ENCODE measurements at places on chromosomes 2 and 18.
A peak's percentile ranks its signal among the peaks of the same experiment; 100 is the strongest.

DNA sequence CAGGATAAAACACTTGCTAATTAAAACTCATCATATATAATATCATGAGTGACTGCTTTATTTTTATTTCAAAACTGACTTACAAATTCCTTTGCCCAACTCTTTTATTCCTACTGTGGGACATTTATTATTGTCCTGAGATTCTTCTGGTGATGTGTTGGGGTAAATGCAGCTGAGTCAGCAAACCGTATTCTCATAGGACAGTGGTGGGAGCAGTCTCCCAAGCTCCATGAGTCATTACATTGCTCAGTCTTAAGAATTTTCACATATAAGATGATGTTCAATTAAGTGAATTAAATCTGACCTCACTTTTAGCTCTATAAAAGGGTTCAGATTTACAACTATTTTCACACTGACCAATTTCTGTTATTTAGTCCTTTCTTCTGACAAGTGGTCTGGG is 1530.7 kb downstream of the LRP1B start:
- DNase-seq: no peak

DNA sequence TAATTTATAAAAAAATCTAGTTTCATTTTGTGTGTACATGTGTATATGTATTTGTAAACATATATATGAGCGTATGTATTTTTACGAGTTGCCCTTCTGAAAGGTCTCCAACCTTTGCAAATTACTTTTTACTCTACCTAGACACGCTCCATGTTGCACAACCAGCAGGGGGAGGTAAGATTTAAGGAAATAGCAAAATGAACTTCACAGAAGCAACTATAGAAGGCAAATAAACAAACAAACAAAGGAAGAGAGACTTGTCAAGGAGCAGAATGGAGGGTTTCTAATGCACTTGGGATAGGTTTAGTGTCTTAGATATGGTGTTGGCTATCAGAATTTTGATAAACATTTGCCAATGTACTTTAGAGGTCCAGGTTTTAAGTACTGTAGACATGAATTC is 820.5 kb upstream of the POU3F3 start:
- no peak for DNase-seq

GRCh38 chr18:62763101-62763521 is 47.8 kb downstream of the PHLPP1 start:
- DNase-seq: no peak

GRCh38 chr2:109460553-109461324 is 153.0 kb downstream of the SEPTIN10 start:
- no peak for DNase-seq

DNA sequence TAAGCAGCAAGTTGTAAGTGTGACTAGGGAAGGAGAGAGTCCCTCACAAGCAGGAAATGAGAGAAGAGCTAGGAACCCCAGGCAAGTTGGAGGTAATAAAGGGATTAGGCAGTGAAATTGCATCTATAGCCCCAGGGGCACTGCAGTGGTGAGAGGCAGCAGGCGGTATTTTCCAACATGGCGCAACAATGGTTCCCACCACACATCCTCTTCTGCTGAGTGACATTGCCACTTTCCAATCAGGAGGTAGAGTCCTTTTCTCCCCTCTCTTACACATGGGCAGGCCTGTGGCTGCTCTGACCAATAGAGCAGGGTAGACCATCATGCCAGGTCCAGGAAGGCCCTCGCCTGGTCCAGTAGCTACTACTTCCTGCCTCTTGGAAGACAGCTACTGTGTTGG is 86.6 kb downstream of the DNER start:
- DNase-seq: no peak

DNA sequence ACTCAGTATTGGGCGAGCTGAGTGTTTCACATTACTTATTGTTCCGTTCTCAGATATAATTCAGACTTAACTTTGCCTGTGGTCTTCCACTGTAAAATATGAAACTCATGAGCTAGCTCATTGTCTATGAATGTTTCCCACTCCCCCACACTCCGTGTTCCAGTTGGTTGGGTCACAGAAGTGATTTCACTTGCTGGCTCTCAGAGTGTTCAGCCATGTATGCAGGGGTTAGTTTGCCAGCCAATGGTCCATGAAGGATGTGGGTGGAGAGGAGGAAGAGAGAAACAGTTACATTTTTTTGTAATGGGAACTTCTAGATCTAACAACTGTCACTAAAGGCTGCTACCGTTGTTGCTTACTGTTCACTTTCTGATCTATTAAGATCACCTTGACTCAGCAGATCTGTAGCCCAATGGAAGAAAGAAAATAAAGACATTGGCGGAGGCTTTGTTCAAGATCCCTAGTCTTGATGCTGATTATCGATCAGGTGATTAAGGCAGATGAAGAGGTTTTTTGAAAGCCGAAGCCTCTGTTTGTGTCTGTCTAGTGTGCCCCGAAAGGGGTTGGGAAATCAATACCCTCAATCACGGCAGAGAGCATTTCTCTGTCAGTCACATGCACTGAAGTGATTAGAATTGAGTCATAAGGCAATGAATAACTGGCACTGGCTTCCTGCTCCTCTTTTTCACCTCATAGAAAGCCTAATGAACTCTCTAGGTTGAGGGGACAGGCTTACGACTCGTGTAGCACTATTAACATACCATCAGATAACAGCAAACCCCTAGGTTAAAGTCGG is 279.7 kb upstream of the FIGN start:
- no peak for DNase-seq

GRCh38 chr18:25875551-25876240 is 214.7 kb downstream of the SS18 start:
- no peak for DNase-seq

GRCh38 chr2:83579507-83579906 is 879.6 kb downstream of the SUCLG1 start:
- DNase-seq: no peak

DNA sequence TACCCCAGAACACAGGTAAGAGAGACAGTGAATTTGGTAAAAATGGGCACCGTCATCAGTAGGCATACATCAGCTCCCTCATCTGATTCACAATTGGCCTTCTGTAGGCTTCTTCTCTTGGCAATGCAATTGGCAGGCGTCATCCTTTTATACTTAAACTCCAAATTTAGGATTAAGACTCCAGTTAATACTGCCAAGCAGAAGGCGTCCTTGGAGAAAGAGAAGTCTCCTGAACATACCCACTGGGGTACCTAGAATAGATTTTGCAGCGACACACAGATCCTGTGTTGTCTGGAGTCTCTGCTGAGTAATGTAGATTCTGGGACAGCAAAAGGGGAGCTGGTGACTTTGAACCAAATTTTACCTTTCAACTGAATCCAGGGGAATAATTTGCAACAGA is 592 bp upstream of the METAP1D start:
- no peak for DNase-seq

GRCh38 chr2:66521291-66521922 is 86.5 kb downstream of the MEIS1 start:
- no peak for DNase-seq

- no peak for DNase-seq
Measured at GRCh38 chr2:9693196-9693491, 62.3 kb upstream of the YWHAQ start.

DNA sequence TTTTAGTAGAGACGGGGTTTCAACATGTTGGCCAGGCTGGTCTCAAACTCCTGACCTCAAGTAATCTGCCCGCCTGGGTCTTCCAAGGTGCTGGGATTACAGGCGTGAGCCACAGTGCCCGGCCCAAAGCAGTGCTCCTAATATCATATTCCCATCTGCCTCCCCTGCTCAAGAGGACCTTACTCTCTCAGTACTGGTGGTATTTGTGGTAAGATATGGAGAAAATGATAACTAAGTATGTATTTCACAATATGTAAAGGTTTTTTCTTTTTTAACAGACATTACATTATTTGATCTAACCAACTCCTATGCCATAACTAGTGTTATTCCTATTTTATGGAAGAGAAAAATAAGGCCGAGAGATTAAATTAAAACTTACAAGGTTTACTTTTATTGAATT is 201.0 kb downstream of the CAMKMT start:
- no peak for DNase-seq

GRCh38 chr18:2918761-2919550 is 72.2 kb downstream of the EMILIN2 start:
- DNase-seq: no peak

- no peak for DNase-seq
Measured at GRCh38 chr2:181196401-181196800, 216.0 kb downstream of the UBE2E3 start.

GRCh38 chr2:201977651-201978050 is 56.0 kb upstream of the FZD7 start:
- DNase-seq: no peak

GRCh38 chr2:144211826-144212225 is 308.1 kb downstream of the ZEB2 start:
- DNase-seq: no peak

- no peak for DNase-seq
Measured at GRCh38 chr2:236665572-236666118, 96.0 kb downstream of the ACKR3 start.

- no peak for DNase-seq
Measured at GRCh38 chr2:231632559-231633142, 40.0 kb downstream of the TEX44 start.

GRCh38 chr18:21826641-21827302 is 86.2 kb downstream of the MIB1 start:
- no peak for DNase-seq

- DNase-seq: no peak
Measured at GRCh38 chr2:108923736-108924579, 65.1 kb downstream of the EDAR start.

GRCh38 chr18:54948350-54948837 is 10.9 kb downstream of the CCDC68 start:
- no peak for DNase-seq

- no peak for DNase-seq
Measured at GRCh38 chr2:120105360-120105759, 92.5 kb downstream of the EPB41L5 start.

- peak; percentile 47 for DNase-seq
Measured at GRCh38 chr18:48662011-48662661, 123.3 kb downstream of the CTIF start.

GRCh38 chr2:227765788-227766372 is 20.2 kb downstream of the SCYGR8 start:
- DNase-seq: no peak

GRCh38 chr18:30987467-30988241 is 54.9 kb downstream of the DSC3 start:
- DNase-seq: no peak

DNA sequence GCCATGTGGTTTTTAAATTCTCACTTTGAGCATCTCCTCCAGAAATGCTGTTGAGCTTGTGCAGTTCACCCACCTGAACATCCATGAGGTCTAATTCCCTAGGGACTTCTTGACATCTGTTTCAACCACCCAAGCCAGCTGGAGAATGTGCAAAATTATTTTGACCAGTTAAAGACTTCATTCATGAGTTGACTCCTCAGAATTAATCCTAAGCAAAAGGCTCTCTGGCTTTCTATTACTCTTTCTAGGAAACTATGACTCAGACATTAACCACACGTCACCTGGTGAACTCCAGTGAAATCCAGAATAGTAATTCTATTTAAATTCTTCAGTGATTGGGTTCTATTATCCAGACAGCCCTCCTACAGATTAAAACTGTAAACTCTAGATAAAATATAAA is 247.5 kb downstream of the NBAS start:
- DNase-seq: no peak

- DNase-seq: no peak
Measured at GRCh38 chr2:85672456-85672855, 4.5 kb upstream of the SFTPB start.

DNA sequence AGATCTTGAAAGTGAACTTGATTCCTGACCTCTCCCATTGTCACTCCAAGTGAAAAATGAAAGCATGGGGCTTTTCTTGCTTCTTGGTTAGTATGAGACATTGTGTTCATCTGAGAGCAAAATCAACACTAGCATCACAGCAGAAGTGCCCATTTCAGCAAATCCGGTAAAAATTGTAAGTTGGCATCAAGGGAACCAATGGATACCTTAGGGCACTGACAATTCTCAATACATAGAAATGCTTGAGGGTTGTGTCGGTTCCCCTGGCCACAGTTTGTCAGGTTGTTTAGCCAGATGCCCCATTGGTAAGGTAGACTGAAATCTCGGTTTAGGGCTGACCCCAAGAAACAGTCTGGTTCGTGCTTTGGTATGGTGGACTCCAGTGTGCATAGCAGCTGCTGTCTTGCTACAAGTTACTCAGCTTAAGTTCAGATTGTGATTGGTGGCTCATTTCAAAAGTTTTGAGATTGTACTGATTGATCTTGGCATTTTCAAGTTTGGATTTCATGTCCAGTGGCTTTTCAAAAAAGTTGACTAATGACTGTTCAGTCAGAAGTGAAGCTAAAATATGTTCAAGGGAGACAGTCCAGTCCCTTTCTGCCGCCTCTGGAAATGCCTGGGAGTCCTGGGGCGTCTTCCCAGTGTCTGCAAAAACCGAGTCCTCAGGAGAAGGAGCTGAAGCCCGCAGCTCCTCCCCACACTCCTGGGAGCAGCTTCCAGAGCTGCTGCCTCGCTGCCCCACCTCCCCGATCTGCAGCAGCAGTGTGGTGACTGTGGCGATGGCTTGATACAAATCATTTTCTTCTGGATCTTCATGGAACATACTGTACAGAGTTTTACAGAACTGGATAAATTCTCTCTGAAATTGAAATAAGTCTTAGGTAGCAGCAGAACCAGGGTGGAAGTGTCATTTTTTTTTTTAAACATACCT is 5.6 kb downstream of the RPL31 start:
- DNase-seq: no peak

Data from 8988T (cell line).